Stimulated activated CD4-positive, alpha-beta T cell treated with anti-CD3 and anti-CD28 coated beads, Interleukin-12 subunit alpha, Interleukin-12 subunit beta, amount 100 ng/mL, for 4 hours (primary cell): ENCODE measurements at places on chromosomes 1 and 21.

GRCh38 chr1:38083541-38083940 lies 36.9 kb upstream of the POU3F1 start:
- no peak for DNase-seq

- DNase-seq = no peak
Observed at GRCh38 chr1:84504580-84505492, 1.4 kb upstream of the SPATA1 start.

GRCh38 chr1:46557403-46557802 lies 6.0 kb upstream of the KNCN start:
- no peak for DNase-seq

GRCh38 chr1:178282949-178283367 lies 189.1 kb downstream of the RASAL2 start:
- no peak for DNase-seq

- DNase-seq = no peak
Observed at GRCh38 chr21:44701541-44701940, 4.6 kb downstream of the KRTAP10-12 start.

DNA sequence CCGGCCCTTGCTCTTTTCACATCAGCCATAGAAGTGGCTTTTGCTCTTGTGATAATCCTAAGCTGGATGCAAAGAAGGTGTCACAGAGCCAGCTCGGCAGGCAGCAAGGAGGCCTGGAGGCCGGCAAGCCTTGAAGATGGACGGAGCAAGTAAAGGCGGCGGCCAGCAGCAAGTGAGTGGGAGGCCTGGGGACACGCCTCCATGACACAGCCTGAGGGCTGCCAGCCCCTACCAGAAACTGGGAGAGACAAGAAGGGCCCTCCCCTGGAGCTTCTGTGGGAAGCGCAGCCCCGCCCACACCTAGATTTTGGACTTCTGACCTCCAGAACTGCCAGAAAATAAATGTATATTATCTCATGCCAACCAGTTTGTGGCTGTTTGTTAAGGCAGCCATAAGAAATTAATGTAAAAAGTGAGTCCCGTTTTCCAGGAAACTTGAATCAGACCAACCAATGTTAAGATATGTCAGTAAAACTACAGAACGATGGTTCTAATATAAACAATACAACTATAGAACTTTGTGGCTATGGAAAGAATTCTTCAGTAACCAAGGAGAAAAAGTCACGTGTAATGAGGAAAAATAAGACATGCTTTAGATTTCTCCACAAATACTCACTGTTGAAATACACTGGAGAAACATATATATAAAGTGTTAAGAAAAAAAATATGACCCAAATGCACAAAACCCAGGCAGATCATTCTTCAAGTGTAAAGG lies 49.9 kb downstream of the BACE2 start:
- DNase-seq = no peak

DNA sequence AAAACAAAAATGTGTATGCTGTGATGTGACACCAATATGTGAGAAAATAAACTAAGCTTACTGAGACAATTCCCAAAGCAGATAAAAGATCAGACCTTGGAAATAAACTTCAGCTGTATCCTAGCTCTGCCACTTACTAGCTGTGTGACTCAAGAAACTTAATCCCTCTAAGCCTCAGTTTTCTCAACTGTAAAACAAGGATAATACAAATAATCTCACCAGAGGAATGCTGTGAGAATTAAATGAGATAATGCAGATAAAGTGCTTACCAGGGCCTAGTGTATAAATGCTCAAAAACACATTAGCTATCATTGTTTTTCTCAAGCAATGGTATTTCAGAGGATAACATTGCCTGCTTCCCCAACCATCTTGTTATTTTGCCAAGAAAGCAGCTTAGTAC lies 2.1 kb downstream of the HEATR1 start:
- DNase-seq = no peak
